ENCODE measurements at places on chromosomes 11 and 22.

GRCh38 chr22:48061726-48062125 is 1299.3 kb downstream of the TBC1D22A start:
- DNase-seq: no peak

DNA sequence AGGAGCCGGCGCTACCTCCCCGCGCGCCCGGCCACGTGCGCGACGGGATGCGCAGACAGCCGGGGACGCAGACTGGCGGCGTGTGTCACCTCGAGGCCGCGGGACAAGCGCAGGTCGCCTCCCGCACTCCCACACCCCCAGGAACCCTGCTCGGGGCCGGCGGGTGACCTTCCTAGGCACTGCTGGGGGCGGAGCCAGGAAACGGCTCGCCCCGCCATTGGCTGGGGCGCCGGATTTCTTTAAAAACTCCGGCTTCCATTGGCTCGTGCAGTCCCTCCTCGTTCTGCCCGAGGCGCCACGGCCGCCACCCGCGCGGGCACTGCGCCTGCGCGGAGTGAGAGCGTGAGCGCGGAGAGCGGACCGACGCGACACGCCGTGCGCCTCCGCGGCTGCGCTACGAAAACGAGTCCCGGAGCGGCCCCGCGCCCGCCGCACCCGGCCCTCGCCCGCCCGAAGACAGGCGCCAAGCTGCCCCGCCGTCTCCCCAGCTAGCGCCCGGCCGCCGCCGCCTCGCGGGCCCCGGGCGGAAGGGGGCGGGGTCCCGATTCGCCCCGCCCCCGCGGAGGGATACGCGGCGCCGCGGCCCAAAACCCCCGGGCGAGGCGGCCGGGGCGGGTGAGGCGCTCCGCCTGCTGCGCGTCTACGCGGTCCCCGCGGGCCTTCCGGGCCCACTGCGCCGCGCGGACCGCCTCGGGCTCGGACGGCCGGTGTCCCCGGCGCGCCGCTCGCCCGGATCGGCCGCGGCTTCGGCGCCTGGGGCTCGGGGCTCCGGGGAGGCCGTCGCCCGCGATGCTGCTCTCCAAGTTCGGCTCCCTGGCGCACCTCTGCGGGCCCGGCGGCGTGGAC is at the start of gene PIM3:
PIM3 (plus strand) TSS at position 614 of the 846 bp plus-strand sequence; CDS start at position 790, 176 bp downstream.
- peak; percentile 96 for DNase-seq

GRCh38 chr11:34907934-34908593 is 8.1 kb downstream of the APIP start:
- DNase-seq: no peak

GRCh38 chr11:2902784-2903671 is 17.5 kb upstream of the CDKN1C start:
- DNase-seq: no peak

DNA sequence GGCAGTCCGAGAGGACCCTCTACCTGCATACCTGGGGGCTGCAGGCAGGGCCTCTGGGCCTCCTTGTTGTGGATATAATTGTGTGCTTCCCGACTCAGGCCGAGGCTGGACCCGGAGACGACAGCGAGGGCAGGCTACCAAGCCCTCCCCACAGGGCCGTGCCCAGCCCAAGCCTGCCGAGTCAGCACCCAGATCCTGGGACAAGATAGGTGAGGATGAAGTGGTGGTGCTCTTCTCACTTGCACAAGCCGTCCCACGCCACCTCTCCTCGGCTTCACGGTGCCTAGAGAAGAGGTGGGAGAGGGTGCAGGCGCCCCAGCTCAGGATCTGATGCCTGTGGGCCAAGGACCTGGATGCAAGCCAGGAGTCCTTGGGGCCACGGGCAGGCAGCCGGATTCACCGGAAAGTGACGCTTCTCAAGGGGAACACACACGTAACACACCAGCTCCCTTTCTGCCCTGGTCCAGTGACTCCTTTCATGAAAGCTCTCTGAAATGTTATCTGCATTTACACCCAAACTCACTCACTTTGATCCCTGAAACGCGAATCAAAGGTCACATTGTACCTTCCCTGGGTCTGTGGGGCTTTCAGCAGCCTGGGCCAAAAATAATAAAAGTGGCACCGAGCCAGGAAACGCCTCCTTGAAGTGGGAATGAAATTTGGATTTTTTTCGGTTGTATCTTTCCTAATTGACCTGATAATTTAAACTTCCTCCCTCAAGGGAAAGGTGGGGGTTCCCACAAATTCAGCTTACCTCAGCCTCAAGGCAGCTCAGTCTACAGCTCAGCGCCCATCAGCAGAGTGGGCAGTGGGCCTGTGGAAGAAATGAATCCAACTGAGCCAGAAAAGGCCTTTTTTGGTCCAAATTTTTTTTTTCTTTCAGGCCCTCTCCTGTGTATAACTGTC is 1.1 kb upstream of the GNB1L start:
- peak; percentile 38 for DNase-seq

GRCh38 chr11:73999581-74000306 is 9.1 kb downstream of the UCP3 start:
- DNase-seq: peak; percentile 61

- no peak for DNase-seq
These were observed 57.8 kb downstream of the ENDOD1 start for GRCh38 chr11:95147364-95147905.

Data from CD4-positive, alpha-beta T cell treated with Interferon gamma for 1 hour (primary cell).